ENCODE measurements at places on chromosomes 2 and 18.
A peak's percentile ranks its signal among the peaks of the same experiment; 100 is the strongest.

- DNase-seq, result peak; percentile 85
These were observed 38.3 kb upstream of the IL1R1 start for GRCh38 chr2:102103992-102104871.

DNA sequence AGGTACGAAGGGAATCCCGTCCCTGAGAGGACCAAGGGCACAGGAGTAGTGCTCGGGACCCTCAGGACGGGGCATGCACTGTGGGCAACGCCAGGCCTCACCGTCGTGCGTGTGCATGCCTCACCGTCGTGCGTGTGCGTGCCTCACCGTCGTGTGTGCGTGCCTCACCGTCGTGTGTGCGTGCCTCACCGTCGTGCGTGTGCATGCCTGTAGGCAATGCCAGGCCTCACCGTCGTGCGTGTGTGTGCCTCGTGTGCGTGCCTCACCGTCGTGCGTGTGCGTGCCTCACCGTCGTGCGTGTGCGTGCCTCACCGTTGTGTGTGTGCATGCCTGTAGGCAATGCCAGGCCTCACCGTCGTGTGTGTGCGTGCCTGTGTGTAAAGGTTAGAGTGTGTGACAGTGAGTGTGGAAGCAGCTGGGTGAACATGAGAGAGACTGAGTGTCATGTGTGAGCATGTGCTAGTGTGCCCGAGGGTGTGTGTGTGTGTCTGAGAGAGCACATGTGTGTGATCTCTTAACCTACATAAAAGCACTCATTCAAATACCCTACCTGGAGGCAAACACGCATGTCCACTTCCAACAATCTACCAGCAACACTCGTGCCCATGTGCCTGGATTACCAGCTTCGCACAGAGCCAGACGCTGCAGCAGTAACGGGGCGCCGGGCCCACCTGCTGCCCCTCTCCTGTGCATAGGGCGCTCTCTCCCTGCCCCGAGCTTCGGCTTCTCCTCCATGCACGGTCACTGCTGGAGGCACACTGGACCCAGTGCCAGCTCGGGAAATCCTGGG, 36.3 kb downstream of the ZNF516 start:
- peak; percentile 7 for DNase-seq

GRCh38 chr2:28688818-28689217, 62.8 kb upstream of the PPP1CB start:
- DNase-seq, result no peak

DNA sequence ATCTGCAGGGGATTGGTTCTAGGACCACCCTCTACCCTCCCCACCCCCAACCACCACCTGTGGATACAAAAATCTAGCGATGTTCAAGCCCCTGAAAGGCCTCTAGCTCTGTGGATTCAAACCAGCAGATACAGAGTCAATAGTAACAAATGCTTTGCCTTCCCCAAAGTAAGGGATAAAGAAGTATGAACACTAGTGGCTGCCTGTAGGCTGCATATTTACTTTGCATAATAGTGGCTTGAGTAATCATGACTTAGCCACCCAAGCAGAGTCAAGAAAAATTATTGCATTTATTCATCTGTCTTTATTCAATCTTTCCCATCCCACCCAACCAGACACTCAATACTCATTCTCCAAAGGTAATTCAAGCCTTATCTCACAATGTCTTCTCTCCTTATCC, 43.8 kb downstream of the SOCS6 start:
- no peak for DNase-seq

DNA sequence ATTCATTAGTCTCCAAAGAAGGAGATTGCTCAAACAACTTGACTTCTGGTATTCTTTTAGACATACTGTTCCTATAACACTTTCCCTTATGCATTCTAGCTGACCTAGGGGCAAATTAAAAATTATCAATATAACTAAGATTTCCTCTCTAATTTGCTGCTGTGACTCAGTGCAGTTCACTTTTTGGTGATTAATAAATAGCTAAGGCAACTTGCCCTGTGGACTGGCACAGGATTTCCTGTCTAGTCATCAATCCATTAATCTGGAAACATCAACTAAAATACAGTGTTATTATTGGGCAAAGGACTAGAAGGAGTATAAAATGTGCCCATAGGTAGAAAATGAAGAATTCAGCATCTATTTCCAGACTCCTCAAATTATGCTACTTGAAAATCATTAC, 83.5 kb upstream of the SERPINE2 start:
- no peak for DNase-seq

DNA sequence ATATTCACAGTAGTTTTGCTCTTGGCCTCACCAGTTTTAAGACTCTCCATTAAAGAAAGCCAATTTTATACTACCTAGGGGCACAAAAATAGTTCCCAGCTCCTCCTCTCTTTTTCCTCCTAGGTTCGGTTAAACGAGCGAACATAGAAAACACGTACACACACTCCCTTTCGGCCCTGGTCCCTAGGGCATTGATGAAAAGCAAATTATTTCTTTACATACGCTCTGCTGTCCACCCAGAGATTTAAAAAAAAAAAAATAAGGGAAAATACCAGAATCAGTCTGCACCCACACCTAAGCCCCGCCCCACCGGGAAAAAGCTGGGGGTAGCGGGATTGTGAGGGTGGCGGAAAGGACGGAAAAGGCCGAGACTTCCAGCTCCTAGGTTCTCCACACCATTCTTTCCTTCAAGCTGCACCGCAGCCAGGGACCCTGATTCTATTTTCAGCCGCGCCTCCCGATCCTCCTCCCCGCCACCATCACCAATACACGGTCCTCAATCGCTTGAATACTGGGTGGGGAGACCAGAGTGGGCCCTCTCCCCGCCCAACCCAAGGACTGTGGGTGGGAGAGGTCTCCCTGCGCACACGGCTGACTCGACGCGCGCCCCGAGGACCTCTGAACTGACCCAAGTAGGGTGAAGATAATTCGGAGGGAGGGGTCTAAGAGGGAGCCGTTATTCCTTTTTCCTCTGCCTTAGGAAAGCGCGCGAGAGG, 769 bp downstream of the ATF2 start:
- no peak for DNase-seq

Measured in activated T-cell treated with anti-CD3 and anti-CD28 coated beads, Interleukin-2, amount 50 U/mL, for 48 hours (primary cell).